Left kidney (tissue), 8 donors: ENCODE measurements at places on chromosomes 13 and 19. TPM values are rescaled to one million over a fixed set of nuclear protein-coding genes. Genes with fewer than 3 reads are reported as not detected.

The PLIN5 gene
- 5.3 TPM for polyA plus RNA-seq

The NLRP5 gene
- not detected for polyA plus RNA-seq

The NPAS1 gene
- polyA plus RNA-seq, result 1.3 TPM

The FGF22 gene
- polyA plus RNA-seq, result 0.60 TPM

The DIS3 gene
- polyA plus RNA-seq, result 43.3 TPM

The SHISA7 gene
- polyA plus RNA-seq, result 0.20 TPM

The GRAMD1A gene
- polyA plus RNA-seq, result 62.1 TPM

The ZGLP1 gene
- polyA plus RNA-seq, result 7.1 TPM

The PTPRS gene
- 71.2 TPM for polyA plus RNA-seq

The IGFL2 gene
- not detected for polyA plus RNA-seq

The ZNF91 gene
- polyA plus RNA-seq, result 77.5 TPM

The SPACA4 gene
- polyA plus RNA-seq, result not detected

The FFAR3 gene
- polyA plus RNA-seq, result 0.15 TPM

The PLEKHJ1 gene
- 56.2 TPM for polyA plus RNA-seq

The AXL gene
- 35.4 TPM for polyA plus RNA-seq

The PROZ gene
- 2.3 TPM for polyA plus RNA-seq

The ZNF460 gene
- 3.9 TPM for polyA plus RNA-seq

The LIM2 gene
- polyA plus RNA-seq, result 0.18 TPM

The LRRC63 gene
- 0.18 TPM for polyA plus RNA-seq

The ZNF69 gene
- 32.2 TPM for polyA plus RNA-seq

The CEACAM7 gene
- not detected for polyA plus RNA-seq

The EFNA2 gene
- polyA plus RNA-seq, result 1.4 TPM

The PRTN3 gene
- 0.67 TPM for polyA plus RNA-seq

The GNG8 gene
- 2.9 TPM for polyA plus RNA-seq

The DACT3 gene
- 24.5 TPM for polyA plus RNA-seq

The PGLYRP2 gene
- polyA plus RNA-seq, result not detected

The KMT2B gene
- 34.5 TPM for polyA plus RNA-seq

The FARP1 gene
- 298 TPM for polyA plus RNA-seq
